Esophagus muscularis mucosa (tissue), 4 donors: ENCODE measurements at places on chromosomes 6 and 20.

GRCh38 chr6:132298344-132298949 lies 102.8 kb downstream of the MOXD1 start:
- H3K4me3 ChIP-seq = no peak overlapping the region
- H3K27ac ChIP-seq = no peak overlapping the region
- no peaks in the 10 kb centered on the region for H3K27me3 ChIP-seq

- H3K4me1 ChIP-seq = peaks cover 83% of the 10 kb centered on the region
- DNase-seq = no peak
- no peaks in the 10 kb centered on the region for H3K27me3 ChIP-seq
- H3K27ac ChIP-seq = peak overlapping the region; percentile 99
- H3K4me3 ChIP-seq = peak overlapping the region; percentile 75
Observed at GRCh38 chr6:36599791-36600209, 5.6 kb downstream of the SRSF3 start.

GRCh38 chr6:41674231-41675000 lies 36.1 kb downstream of the MDFI start:
- no peaks in the 10 kb centered on the region for H3K36me3 ChIP-seq
- H3K4me3 ChIP-seq = no peak overlapping the region
- no peaks in the 10 kb centered on the region for H3K27me3 ChIP-seq
- no peak for DNase-seq

- H3K4me1 ChIP-seq = peaks cover 11% of the 10 kb centered on the region
- no peaks in the 10 kb centered on the region for H3K27me3 ChIP-seq
- no peak overlapping the region for H3K27ac ChIP-seq
- H3K4me3 ChIP-seq = no peak overlapping the region
- DNase-seq = no peak
- H3K36me3 ChIP-seq = no peaks in the 10 kb centered on the region
Observed at GRCh38 chr20:4152696-4153235, 137.4 kb upstream of the RNF24 start.

DNA sequence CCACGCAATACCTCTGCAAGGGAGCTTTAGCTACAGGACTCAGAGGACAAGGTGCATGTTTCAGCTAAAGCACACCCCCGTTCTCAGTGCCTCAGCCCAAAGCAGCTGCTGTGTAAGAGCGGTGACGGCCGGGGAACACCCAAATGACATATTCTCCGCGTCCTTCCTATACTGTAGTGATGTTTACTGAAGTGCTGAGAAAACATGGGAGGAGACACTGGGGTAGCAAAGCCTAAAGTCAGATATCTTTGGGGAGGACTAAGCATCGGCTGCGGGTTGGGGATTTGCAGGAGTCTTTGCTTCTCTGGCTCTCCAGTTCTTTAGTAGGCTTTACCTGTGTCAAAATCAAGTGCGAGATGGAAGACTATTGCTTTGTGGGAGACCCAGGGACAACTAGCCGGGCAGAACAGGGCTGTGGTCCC lies 1.7 kb downstream of the SLC22A23 start:
- H3K27me3 ChIP-seq = no peaks in the 10 kb centered on the region
- DNase-seq = no peak
- peaks cover 48% of the 10 kb centered on the region for H3K4me1 ChIP-seq
- H3K27ac ChIP-seq = no peak overlapping the region
- peak overlapping the region; percentile 75 for H3K4me3 ChIP-seq

DNA sequence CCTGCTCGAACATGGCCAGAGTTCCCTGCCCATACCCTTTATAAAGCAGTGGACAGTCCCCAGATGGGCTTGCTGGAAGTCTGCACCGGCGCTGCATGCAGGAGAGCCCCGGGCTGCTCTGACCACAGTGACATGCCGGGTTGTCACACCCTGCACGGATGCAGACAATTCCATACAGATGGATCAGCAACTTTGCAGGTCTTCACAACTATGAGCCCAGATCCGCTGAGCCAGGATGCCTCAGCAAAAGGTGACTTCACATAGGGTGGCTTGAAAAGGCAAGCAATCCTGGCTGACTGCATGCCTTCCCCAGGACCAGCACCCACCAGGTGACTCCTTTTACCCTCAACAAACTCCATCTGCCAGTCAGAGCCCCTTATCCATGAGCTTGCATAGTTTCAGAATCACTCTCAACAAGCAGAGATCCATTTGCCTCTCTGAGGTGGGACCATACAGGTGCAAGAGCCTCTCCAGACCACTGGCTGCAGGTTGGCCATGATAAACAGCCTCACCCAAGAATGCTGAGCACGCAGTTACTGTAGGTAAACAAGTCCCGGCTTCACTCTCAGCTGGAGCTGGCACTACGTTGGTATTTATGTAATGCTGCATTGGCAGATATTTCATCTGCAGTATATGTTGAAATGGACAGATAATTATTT lies 183.0 kb upstream of the QKI start:
- DNase-seq = peak; percentile 86
- no peaks in the 10 kb centered on the region for H3K4me1 ChIP-seq
- no peak overlapping the region for H3K27ac ChIP-seq
- no peaks in the 10 kb centered on the region for H3K27me3 ChIP-seq
- H3K4me3 ChIP-seq = no peak overlapping the region

- no peaks in the 10 kb centered on the region for H3K27me3 ChIP-seq
- peaks cover 3% of the 10 kb centered on the region for H3K4me1 ChIP-seq
- no peak for DNase-seq
- H3K4me3 ChIP-seq = no peak overlapping the region
- H3K36me3 ChIP-seq = no peaks in the 10 kb centered on the region
Observed at GRCh38 chr20:35826397-35826998, 54.7 kb downstream of the PHF20 start.

DNA sequence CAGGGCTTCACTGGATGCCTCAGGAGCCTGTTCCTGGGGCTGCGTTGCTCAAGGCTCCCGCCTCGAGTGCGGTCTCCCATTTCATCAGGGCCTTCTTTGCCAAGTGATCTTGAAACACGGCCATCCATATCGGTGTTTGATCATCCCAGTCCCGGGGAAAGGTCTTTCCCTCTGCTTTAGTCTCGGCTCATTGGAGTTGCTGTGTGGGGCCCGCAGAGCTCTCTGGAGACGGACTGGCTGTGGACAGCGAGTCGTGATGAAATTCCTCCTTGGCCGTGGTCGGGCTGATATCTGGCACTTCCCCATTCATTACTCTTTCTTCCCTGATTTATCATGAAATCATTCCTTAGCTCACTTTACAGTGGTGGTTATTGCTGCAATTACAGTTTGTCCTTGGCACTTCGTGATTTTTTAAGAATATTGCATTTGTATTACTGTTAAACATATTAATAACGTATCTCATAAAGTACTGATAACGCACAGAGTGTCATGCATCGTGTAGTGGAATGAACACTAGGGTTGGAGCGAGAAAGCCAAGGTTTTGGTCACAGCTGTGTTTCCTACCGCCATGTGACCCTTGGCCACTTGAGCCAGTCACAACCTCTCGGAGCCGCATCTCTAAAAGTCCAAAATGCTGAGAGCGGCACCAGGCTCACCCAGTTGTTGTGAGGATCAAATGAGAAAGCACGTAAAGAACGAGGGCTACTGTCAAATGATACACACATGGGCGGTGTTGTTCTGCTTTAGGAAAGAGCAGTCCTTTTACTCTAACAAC lies 71.8 kb downstream of the MTHFD1L start:
- H3K27me3 ChIP-seq = no peaks in the 10 kb centered on the region
- H3K4me1 ChIP-seq = no peaks in the 10 kb centered on the region
- DNase-seq = no peak
- H3K4me3 ChIP-seq = no peak overlapping the region
- H3K27ac ChIP-seq = no peak overlapping the region

GRCh38 chr6:1364791-1365190 lies 24.6 kb upstream of the FOXF2 start:
- no peaks in the 10 kb centered on the region for H3K36me3 ChIP-seq
- no peak for DNase-seq
- H3K27me3 ChIP-seq = no peaks in the 10 kb centered on the region

GRCh38 chr6:150499882-150500312 lies 99.8 kb upstream of the PLEKHG1 start:
- no peaks in the 10 kb centered on the region for H3K36me3 ChIP-seq
- no peak overlapping the region for H3K4me3 ChIP-seq
- no peaks in the 10 kb centered on the region for H3K27me3 ChIP-seq
- H3K4me1 ChIP-seq = no peaks in the 10 kb centered on the region
- H3K27ac ChIP-seq = no peak overlapping the region

- no peaks in the 10 kb centered on the region for H3K27me3 ChIP-seq
- H3K4me1 ChIP-seq = no peaks in the 10 kb centered on the region
- no peak for DNase-seq
- H3K36me3 ChIP-seq = peaks cover 43% of the 10 kb centered on the region
- H3K27ac ChIP-seq = no peak overlapping the region
Observed at GRCh38 chr6:127967708-127968107, 66.8 kb upstream of the THEMIS start.

DNA sequence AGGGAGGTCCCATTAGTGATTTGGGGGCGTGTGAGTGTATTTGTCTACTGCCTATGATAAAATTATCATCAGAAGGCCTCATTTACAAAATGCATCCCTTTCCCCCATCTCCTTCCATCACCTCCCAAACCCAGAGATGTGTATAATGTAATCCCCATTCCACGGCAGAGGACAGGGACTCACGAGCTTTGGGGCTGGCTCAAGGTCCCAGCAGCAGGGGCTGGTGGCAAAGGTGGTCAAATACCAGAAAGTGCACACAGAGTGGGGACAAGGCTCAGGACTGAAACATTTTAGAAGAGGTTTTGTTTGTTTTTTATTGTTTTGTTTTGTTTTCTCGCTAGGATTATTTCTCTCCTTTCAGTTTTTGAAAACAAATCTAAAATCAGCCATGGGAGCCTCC lies 68.5 kb upstream of the TOP1 start:
- no peak overlapping the region for H3K4me3 ChIP-seq
- no peaks in the 10 kb centered on the region for H3K36me3 ChIP-seq
- peak; percentile 39 for DNase-seq
- H3K27ac ChIP-seq = no peak overlapping the region
- no peaks in the 10 kb centered on the region for H3K4me1 ChIP-seq

GRCh38 chr6:14269436-14269835 lies 151.9 kb downstream of the CD83 start:
- no peak overlapping the region for H3K4me3 ChIP-seq
- no peaks in the 10 kb centered on the region for H3K36me3 ChIP-seq
- no peaks in the 10 kb centered on the region for H3K27me3 ChIP-seq
- H3K4me1 ChIP-seq = no peaks in the 10 kb centered on the region
- H3K27ac ChIP-seq = no peak overlapping the region

- no peak overlapping the region for H3K4me3 ChIP-seq
- DNase-seq = no peak
- H3K4me1 ChIP-seq = peaks cover 49% of the 10 kb centered on the region
Observed at GRCh38 chr6:3226042-3226441, 1.4 kb downstream of the TUBB2B start.
